AG08396 (cell line): ENCODE measurements at places on chromosomes 2 and 18.

GRCh38 chr2:95509408-95509807 lies 24.9 kb upstream of the TRIM43B start:
- DNase-seq, result no peak

DNA sequence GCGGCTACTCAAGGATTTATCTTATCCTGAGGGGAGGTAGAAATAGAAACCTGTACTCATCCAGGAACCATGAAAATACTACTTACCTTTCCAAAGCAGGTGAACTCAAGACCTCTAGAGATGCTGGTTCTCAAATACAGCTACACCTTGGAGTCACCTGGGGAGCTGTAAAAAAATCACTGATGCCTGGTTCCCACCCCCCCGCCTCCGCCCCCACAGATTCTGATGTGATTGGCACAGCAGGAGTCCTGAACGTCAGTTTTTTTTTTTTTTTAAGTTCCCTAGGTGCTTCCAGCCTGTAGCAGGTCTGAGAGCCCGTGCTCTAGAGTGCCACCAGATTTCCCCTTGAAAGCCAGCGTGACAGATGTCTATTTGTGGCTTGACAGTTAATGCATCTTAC lies 113.6 kb downstream of the MRO start:
- DNase-seq, result no peak

- DNase-seq, result no peak
These were observed 5.4 kb upstream of the KCNE4 start for GRCh38 chr2:223046470-223047040.

- DNase-seq, result peak; percentile 46
These were observed 4.8 kb downstream of the TGFBRAP1 start for GRCh38 chr2:105324732-105325131.

GRCh38 chr2:2321200-2321540 lies 9.9 kb downstream of the MYT1L start:
- DNase-seq, result no peak

DNA sequence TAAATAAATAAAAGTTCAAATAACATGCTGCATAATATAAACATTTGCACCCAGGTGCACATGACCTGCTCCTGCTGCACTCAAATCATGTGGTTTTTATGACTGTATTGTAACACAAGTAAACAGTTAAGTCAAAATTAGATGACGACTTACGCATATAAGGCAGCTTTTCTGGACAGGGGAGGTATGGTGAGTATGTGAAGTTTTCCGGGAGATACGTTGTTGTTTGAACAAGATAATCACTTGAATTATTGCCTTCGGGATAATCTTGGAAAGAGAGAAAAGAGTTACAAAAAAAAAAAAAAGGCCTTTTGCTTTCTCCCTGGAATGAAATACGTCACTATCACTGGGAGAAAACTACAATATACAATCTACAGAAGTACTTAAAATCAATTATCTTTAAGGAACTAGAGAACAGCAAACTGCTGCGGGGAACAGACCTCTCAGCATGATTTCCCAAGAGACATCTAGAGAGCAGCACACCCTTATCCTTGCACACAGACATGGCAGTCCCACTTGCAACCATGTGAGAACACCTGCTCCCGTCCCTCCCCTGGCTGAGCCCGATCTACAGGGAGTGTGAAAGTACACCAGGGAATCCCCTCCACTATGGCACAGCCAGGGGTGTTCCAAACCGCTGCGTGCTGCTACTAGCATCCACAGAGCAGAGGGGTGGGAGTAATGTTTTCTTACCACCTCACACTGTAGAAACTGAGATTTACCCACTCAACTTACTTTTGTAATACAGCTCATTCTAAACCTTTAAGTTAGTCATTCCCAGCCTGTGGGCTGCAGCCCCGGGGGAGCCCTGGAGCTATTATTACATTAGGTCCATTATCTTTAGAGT lies 26.3 kb downstream of the B4GALT6 start:
- DNase-seq, result no peak

DNA sequence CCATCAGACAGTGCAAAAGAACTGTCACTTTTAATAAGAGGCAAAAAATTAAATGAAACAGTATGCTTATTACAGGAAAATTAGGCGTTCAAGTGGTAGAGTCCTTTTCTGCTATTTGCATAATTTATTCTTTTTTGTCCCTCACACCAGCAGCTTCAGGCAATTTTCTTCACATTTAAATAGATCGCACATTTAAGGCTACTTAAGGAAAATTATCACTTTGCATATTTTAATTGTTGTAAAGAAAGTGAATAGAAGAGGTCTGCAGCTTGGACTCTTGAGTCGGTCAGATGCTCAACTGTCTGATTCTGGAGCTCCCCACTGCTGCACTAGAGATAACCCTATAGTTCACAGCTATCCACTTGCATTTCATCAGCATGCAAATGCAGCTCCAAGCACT lies 141.3 kb downstream of the FIGN start:
- no peak for DNase-seq

DNA sequence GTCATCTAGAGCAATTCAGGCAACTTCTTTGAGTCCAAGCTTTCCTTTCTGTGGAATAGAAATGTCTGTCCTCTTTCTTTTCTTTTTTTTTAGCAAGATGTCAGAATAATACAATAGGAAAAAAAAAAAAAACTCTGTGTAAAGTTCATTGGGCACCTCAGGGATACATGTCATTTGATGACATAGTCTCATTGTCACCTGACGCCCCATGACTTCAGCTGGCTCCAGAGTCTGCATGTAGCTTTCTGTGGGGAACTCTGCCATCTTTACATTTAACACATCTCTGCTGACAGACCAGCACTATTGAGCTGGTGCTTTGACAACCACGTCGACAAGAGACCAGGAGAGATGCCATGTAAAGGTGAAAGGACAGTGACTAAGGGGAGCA lies 172.5 kb upstream of the KLF7 start:
- no peak for DNase-seq

DNA sequence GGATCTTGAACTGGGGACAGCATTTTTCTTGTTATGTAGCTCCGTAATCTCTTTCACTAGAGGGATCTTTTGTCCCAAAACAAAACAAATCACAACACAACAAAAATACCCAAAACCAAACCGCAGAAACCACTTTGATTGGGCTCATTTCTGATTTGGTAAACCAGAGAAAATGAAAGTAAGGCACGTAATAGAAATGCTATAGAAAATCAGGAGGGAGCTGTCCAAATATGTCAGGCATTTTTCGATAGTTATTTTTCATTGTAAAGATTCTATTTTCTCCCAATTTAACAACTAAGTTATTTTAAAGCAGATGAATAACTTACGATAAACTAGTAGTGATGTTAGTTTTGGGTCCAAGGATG lies 406.5 kb downstream of the XIRP2 start:
- peak; percentile 11 for DNase-seq

GRCh38 chr2:81589406-81589805 lies 1284.9 kb upstream of the LRRTM1 start:
- DNase-seq, result no peak

- DNase-seq, result peak; percentile 19
These were observed 63.8 kb upstream of the GALNT3 start for GRCh38 chr2:165857876-165858275.

- DNase-seq, result no peak
These were observed 193.8 kb upstream of the STK17B start for GRCh38 chr2:196365145-196365544.

GRCh38 chr2:189407281-189408209 lies 33.7 kb upstream of the WDR75 start:
- DNase-seq, result peak; percentile 26

- DNase-seq, result no peak
These were observed 484.3 kb upstream of the LRATD1 start for GRCh38 chr2:14148216-14148615.

DNA sequence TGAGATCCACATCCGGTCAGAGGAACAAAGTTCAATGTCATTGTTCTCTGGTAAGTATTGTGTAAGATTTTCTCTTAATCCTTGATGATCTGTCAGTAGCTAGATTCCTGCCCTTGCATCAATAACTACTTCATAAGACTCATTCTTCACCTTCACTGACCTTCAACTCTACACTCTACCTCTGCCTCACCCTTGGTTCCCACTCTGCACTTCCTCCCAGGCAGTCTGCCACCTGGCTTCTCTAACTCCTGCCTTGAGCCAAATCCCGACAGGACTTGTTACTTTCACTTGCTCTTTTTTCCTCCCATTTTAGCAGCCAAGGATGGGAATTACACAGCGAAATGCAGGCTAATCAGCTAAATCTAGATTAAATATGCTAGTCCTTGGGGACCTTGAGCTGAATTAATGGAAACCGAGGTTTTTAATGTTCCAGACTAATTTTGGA lies 190.7 kb downstream of the DLGAP1 start:
- DNase-seq, result no peak

GRCh38 chr2:7191932-7192331 lies 274.7 kb downstream of the RNF144A start:
- no peak for DNase-seq

DNA sequence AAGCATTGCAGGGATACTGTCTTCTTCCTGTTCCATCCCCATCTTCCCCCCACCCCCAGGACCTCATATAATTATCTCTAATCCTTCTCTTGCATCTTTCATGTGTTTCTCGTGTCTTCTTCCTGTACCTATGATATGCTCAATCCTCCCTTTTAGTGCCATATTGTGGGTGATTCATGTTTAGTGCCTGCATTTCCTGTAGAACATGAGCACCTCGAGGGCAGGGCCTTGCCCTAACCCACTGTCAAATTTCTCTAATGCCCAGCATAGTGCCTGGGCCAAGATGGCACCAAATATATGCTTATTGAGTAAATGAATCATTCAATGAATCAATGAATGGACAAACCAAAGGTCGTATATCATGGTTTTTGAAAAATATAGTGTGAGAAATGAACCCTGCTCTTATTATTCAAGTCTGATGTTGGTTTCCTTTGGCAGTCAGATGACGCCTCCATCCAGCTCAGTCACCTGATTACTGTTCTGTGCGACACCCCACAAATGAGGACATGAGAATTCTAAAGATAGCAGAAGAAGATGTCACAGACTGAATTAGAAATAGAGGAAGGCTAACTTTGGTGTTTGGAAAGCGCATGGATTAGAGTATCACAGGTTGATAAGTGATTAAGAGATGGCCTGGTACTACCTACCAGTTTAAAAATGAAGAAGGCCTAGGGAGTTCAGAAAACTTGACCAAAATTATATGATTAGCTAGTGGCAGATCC lies 278.4 kb downstream of the PRKCE start:
- DNase-seq, result no peak

DNA sequence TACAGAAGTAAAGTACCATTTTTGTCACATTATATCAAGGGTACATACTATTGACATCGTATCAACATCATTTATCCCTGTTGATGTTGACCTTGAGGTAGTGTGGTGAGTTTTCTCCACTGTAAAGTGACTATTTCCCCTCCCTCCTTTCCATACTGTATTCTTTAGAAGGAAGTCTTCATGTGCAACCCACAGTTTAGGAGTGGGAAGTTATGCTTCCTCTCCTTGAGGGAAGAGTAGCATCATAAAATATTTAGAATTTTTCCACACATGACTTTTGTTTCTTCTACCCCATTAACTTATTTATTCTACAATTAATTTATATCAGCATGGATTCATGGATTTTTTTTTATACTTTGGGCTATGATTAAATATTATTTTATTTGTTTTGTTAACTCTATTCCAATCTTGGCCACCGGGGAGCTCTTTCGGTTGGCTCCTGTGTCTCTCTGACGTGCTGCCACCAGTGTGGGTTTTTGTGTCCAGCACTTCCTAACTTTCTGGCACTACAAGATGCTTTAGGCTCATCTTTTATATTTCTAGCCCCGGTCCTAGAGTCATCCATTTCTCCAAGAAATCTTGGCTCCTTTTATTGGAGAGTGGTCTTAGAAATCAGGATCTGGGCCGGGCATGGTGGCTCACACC lies 19.0 kb downstream of the AQP12B start:
- DNase-seq, result no peak

DNA sequence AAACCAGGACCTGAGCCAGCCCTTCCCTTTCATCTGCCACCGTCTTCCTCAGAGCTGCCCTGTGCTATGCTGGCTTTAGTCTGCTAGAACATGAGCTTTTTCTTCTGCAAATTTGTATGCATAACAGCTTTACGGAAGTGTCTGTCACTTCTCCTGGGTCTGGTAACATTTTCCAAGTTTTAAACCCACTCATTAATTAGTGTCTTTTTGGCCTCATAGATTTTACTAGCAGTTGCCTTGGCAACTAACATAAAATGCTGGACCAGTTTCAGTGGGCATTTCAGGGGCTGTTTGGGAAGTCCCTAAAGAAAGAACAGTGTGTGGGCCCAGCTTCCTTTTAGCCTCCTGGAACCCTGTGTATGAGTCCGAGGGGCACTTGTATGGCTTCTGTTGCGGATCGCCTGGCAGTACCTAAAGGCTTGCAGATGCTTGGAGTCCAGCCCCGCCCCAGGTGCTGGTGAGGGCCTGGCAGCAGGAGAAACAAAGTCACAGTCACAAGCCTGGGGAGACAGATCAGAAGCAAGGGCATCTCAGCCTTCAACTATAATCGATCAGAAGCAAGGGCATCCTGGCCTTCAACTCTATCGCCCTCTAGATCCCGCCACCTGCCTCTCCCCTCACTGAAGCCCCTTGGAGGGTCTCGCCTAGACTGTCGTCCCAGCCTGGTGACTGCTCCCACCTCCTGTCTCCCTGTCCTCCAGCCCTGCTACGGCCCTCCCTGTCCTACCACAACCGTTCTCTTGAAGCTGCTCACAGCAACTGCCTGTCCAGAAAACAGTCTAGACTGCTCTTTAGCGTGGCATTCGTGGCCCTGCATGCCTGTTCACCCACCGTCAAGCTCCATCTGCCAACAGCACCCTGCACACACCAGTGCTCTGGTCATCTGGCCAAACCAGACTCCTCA lies 36.8 kb upstream of the MAPRE3 start:
- DNase-seq, result no peak

- no peak for DNase-seq
These were observed 134.0 kb upstream of the NCK2 start for GRCh38 chr2:105610576-105611332.

DNA sequence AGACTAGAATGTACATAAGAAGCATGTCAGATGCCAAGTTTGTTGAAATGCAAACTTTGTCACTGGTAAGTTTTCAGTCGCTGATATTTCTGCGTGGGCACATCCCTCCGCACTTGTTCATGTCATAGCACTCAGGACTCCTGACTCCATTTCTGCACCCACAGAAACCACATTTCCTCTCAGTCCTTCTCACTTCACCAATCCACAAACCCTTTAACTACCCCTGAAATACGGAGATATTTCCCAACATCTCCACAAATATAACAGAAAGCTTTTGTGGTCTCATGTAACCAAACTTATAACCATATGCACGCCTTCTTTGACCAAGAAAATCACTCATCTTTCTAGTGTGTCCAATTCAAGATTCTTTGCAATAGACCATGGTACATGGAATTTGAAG lies 276.9 kb upstream of the ERBB4 start:
- DNase-seq, result no peak

GRCh38 chr2:217797661-217798069 lies 205.1 kb downstream of the TNS1 start:
- DNase-seq, result no peak
